CD4-positive, alpha-beta T cell treated with Interleukin-21 for 1 hour (primary cell): ENCODE measurements at places on chromosomes 7 and 10.

GRCh38 chr7:25149836-25150235 is 24.8 kb upstream of the CYCS start:
- DNase-seq, result no peak

- DNase-seq, result no peak
Observed at GRCh38 chr10:4058514-4059029, 273.6 kb upstream of the KLF6 start.

DNA sequence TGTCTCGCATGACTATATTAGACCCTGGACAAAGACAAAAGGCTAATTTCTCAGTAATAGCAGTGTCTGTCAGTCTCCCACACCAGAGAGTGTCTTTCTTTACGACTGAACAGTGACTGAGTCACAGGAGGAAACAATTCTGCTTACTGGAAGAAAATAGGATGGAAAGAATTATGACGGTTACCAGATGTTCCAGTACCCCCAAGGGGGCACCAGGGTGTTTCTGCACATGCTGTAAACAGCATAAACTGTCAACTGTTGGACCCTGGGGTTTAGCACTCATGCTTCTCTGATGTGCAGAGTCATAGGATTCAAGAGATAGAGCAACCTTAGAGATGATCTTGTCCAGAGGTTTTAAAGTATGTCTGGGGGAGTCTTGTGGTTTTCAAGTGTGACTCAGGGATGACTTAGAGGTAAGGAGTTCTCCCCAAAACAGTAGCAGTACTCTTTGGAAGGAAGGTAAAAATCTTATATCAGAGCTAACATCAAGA is 291.7 kb downstream of the THSD7A start:
- no peak for DNase-seq

- DNase-seq, result no peak
Observed at GRCh38 chr7:132681951-132682350, 105.7 kb upstream of the PLXNA4 start.

DNA sequence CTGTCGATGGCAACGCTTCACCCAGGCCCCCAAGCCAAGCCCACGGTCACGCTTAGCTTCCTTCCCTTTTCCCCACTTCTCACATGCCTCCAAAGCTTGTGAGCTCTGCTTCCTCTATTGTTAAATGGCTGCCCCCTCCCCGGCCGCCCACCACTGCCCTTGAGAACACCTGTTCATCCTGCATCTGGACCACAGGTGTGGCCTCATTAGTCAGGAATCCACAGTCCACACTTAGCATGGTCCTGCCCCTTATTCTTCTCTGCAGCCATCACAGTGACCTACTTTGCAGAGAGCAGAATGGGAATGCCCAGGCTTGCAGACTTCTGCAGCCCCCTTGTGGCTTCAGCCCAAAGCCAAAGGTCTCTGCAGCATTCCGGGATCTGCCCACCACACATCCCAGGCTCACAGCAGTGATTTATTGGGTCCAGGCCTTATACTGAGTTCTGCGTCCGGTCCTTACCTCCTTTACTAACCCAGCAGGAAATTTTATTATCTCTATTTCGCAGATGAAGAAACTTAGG is 66.9 kb downstream of the PTPRE start:
- DNase-seq, result no peak

DNA sequence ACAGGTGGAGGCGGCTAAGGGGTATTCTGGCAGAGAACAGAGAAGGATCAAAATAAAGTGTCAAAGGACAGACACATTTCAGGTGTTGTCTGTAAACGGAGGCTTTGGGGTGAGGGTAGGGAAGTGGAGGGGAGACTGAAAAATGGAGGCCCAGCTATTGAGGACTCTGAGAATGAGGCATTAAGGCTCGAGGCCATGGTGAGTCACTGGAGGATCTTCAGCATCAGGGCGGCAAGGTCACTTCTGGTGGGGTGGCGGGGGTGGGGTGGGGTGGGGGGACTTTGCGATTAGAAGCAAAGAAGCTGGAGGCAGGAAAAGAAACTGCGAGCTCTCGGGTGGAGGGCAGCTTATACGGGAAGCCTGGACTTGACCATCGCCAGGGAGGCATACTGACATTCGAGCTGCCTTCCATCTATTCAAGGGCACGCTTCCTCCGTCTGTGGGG is 58.4 kb upstream of the PCGF5 start:
- DNase-seq, result peak; percentile 21

DNA sequence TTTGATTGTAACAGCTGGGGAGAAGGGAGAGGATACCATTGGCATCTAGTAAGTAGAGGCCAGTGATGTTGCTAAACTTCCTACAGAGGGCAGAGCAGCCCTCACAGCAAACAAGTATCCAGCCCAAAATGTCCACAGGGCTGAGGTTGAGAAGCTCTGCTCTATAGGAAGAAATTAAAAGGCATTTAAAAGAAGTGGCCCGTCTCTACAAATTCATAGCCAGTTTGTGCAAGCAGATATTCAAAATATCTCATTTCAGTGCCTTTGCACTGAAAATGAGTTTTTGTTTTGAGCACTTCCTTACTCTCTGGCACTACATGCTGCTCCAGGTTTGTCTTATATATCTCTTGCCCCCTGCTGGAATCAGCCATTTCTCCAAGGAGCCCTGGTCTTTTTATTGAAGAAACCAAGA is 330.0 kb downstream of the BBS9 start:
- peak; percentile 1 for DNase-seq

GRCh38 chr7:122148081-122148480 is 4.0 kb upstream of the AASS start:
- DNase-seq, result no peak

- DNase-seq, result no peak
Observed at GRCh38 chr10:128070721-128071416, 55.4 kb downstream of the MKI67 start.

DNA sequence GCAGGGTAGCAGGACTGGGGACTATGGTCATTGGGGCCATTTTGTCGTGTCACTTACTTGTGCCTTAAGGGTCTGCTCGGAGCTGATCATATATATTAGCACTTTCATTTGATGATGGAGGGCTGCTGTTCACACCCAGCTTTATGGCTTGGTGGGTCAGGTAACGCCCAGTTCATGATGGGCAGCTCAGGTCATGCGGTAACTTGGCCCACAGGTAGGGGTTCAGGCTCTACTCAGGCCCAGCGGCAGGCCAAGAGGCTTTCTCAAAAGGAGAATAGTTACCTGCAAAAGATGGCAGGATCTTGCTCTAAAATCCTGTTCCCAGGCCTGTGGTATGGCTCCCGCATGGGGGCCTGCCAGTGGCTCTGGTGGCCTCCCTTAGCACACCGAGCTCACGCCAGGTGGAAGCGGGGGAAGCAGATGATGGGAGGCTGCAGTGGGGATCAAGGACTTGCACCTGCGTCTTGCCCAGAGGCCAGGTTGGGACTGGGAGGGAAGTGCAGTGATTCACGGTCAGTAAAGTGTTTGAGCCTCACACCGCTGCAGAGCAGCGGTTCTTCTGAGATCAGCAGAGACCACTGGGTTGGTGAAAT is 109.5 kb downstream of the ADCY1 start:
- no peak for DNase-seq

DNA sequence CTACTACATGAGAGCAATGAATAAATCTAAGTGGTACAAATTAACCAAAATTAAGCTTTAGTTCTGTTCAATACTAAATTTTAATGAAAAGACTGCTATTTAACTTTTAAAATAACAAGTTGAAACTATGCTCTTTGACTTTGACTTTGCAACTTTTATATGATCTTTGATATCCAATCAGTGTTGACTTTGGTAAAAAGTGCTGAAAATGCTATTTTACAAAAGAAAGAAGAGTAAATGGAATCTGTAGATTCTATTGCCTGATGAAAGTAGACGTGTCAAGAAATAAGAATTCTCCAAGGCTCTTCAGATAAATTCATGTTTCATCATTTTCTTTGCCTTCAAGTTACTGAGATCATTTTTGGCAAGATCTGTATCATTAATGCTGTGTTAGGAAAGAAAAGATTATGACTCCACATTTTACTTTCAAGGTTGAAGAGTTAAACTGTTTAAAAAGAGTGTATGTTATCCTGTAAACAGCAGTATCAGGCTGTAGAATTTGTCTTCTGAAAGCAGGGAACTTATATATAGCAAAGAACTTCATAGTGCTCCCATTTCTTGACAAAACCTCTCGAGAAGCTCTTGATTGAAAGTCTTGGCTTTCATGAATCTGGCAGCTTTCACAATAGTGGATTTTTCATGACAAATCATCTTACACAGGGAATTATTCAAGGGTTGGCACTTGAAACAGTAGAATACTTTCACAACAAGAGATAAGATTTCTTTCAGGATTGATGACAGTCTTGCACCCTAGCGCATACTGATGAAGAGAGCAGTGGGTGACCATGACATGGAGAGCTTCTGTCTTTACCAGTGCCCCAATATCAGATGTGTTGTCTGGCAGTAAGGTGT is 72.1 kb downstream of the PTEN start:
- no peak for DNase-seq

DNA sequence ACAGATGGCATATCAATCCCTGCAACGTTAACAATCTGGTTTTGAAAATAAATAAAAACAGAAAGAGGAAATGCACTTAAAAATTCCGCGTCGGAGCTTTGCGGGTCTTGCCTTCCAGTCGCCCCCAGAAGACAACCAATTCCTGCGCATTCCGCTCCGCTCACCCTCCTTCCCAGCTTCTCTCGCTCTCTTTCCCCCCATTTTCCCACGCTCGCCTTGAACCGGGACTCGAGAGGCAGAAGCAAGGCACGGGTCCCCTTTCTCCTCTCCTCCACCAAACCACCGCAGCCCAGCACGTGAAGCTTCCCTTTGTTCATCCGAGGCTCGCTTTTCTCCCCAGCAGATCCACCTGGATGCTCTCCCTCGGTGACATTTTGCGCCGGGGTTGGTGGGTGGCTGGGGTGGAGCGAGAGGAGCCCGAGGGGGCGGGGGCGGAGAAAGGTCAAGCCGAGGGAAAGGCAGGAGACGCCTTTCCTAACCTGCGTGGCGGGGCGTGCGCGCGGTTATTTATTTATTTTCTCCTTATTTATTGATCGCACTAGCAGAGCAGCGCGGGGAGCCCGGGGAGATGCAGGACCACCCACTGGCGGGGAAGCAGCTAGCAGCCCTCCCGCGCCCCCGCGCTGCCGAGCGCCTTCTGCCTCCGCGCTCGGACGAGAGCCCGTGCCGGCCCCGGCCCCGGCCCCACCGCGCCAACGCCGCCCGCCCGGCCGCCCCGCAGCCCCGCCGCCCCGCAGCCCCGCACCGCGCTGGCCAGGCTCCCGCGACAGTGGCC is at the start of gene KCND2:
Gene KCND2, plus strand, starts transcription at position 475 of the 775 bp plus-strand sequence.
- DNase-seq, result no peak
